ENCODE measurements at places on chromosomes 4 and X. TPM values are rescaled to one million over a fixed set of nuclear protein-coding genes. Genes with fewer than 3 reads are reported as not detected.
A peak's percentile ranks its signal among the peaks of the same experiment; 100 is the strongest.

GRCh38 chrX:106608016-106608415, 3.8 kb upstream of the RADX start:
- H3K4me3 ChIP-seq: no peak overlapping the region
- H3K27ac ChIP-seq: no peak overlapping the region
- peaks cover 7% of the 10 kb centered on the region for H3K4me1 ChIP-seq
- peaks cover 9% of the 10 kb centered on the region for H3K27me3 ChIP-seq

GRCh38 chr4:52643785-52644244, 15.3 kb downstream of the USP46 start:
- no peaks in the 10 kb centered on the region for H3K36me3 ChIP-seq
- H3K4me1 ChIP-seq: peaks cover 53% of the 10 kb centered on the region
- no peaks in the 10 kb centered on the region for H3K27me3 ChIP-seq
- H3K4me3 ChIP-seq: no peak overlapping the region

- H3K27me3 ChIP-seq: no peaks in the 10 kb centered on the region
- no peak overlapping the region for H3K4me3 ChIP-seq
- no peak for DNase-seq
- no peak overlapping the region for H3K27ac ChIP-seq
- H3K4me1 ChIP-seq: peaks cover 21% of the 10 kb centered on the region
Observed at GRCh38 chrX:120463241-120463640, 5.9 kb downstream of the LAMP2 start.

DNA sequence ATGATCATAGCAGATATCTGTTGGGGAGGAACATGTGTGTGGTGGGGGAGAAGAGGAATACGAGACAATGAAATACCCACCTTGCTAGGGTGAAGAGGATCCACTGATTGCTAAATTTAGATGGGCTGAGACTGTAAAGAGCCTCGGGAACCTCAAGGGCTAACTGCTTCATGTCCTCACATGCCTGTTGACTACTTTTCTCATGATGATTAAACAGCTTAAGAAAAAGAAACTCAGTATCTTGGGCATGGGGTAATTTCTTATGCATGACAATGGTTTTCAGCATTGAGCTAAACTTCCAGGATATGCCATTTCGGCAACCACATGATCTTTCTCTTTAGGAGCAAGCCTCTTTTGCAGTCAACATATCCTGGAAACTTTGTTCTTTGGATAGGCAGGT, 3.9 kb upstream of the LNX1 start:
- H3K36me3 ChIP-seq: no peaks in the 10 kb centered on the region
- no peak overlapping the region for H3K4me3 ChIP-seq
- DNase-seq: no peak
- H3K27me3 ChIP-seq: no peaks in the 10 kb centered on the region
- H3K27ac ChIP-seq: no peak overlapping the region

AFM gene
- not detected for total RNA-seq

DNA sequence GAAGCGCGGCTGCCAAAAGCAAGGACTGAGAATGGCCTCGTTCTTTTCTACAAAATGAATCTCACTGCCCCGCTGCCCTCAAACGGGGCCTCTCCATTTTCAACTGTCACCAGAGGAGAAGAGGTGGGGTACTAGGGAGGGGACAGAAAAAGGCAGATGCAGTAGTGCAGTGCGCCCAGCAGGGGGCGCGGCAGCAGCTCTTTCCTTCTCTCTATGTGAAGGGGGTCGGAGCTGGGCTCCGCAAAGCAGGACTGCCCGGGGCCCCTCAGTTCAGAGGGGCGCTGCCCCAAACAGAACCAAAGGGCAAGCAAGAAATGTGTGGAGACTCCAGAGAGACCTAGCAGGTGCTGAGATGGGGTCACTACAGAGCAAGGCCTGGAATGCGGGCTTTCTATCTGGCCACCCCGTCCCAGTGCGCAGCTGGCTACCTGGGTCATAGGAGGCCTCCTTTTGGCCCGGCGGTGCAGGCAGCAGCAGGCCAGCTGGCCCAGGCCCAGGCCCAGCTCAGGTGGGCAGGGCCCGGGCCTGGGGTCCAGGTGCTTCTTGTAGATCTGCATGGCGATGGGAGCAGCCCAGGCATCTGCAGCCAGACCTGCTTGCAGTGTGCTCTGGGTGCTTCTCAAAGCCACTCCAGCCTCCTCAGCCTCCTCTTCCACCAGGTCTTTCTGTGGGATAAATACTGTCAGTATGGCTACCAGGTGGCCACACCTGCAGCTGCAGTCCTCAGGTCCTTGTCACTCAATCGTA, 5.9 kb downstream of the IRAK1 start:
- peaks cover 7% of the 10 kb centered on the region for H3K4me1 ChIP-seq
- peaks cover 6% of the 10 kb centered on the region for H3K36me3 ChIP-seq
- no peak overlapping the region for H3K27ac ChIP-seq
- H3K27me3 ChIP-seq: no peaks in the 10 kb centered on the region
- no peak overlapping the region for H3K4me3 ChIP-seq

CDS1 gene
- 0.30 TPM for total RNA-seq

- no peaks in the 10 kb centered on the region for H3K36me3 ChIP-seq
- DNase-seq: no peak
- H3K27me3 ChIP-seq: no peaks in the 10 kb centered on the region
- H3K4me1 ChIP-seq: peaks cover 13% of the 10 kb centered on the region
Observed at GRCh38 chrX:123959281-123960063, 2.0 kb upstream of the STAG2 start.

TMPRSS11A gene
- not detected for total RNA-seq

DNA sequence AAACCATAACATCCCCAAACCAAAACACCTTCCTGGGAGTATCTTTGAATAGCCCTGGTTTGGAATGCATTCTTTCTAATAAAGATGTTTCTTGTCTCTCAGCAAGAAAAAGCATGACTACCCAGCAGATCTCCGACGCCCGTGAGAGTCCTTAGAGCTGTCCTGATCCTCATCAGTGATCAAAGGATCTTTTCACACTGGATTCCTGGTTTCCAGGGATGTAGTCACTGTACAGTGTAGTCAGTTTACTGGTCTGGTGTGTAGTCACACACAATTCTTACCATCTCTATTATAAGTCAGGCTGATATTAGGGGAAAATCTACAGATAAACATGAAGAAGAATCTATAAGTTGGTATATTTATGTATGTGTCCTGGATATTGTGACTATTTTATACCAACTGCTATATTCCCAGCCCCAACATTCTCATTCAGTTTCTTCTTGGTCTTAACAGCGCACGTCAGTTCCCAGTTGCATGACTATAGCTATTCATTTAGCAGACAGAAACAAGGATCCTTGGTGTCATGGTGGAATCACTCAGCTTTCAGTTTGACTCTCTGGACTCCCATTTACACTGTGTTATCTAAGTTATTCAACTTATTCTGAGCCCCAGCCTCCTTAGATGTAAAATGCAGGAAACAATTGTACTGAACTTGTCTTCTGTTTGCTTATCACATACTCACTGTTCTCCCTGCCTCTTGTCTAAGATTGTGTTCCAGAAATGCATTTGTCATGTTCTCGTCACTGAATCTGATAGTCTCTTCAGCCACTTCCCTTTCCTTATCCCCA, 68.3 kb downstream of the SLIT2 start:
- H3K4me3 ChIP-seq: no peak overlapping the region
- DNase-seq: no peak
- H3K4me1 ChIP-seq: peaks cover 33% of the 10 kb centered on the region
- no peaks in the 10 kb centered on the region for H3K36me3 ChIP-seq
- no peak overlapping the region for H3K27ac ChIP-seq

- no peak overlapping the region for H3K4me3 ChIP-seq
- H3K27me3 ChIP-seq: no peaks in the 10 kb centered on the region
- peaks cover 4% of the 10 kb centered on the region for H3K4me1 ChIP-seq
- H3K36me3 ChIP-seq: peaks cover 2% of the 10 kb centered on the region
- DNase-seq: no peak
Observed at GRCh38 chr4:2335729-2336101, 73.8 kb upstream of the MXD4 start.

GRCh38 chrX:7706032-7706431, 136.9 kb upstream of the VCX start:
- no peaks in the 10 kb centered on the region for H3K4me1 ChIP-seq
- H3K36me3 ChIP-seq: no peaks in the 10 kb centered on the region
- H3K27ac ChIP-seq: no peak overlapping the region
- DNase-seq: no peak
- H3K27me3 ChIP-seq: no peaks in the 10 kb centered on the region

DNA sequence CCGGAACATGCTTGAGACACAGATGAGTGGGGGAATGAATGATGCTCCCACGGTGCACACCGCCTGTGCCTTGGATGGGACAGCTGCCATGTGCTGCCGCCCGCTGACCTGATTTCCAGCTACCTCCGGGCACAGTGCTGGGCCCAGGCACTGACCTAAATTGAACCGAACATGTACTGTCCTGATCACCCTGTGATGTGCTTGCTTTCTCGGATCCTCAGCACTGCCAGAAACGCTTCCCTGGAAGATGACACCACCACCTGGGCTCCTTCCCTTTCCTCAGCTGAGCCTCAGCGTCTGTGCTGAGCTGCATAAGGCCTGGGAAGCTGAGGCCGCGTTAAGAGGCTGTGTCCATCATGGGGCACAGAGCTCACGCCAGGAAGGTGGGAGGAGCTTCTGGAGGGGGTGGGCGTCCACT, 39.3 kb upstream of the MXD4 start:
- peaks cover 8% of the 10 kb centered on the region for H3K36me3 ChIP-seq
- H3K27ac ChIP-seq: no peak overlapping the region
- H3K4me3 ChIP-seq: no peak overlapping the region

C1GALT1C1 gene
- 16.2 TPM for total RNA-seq

TCEAL9 gene
- 87.0 TPM for total RNA-seq

CENPC gene
- 11.0 TPM for total RNA-seq

DNA sequence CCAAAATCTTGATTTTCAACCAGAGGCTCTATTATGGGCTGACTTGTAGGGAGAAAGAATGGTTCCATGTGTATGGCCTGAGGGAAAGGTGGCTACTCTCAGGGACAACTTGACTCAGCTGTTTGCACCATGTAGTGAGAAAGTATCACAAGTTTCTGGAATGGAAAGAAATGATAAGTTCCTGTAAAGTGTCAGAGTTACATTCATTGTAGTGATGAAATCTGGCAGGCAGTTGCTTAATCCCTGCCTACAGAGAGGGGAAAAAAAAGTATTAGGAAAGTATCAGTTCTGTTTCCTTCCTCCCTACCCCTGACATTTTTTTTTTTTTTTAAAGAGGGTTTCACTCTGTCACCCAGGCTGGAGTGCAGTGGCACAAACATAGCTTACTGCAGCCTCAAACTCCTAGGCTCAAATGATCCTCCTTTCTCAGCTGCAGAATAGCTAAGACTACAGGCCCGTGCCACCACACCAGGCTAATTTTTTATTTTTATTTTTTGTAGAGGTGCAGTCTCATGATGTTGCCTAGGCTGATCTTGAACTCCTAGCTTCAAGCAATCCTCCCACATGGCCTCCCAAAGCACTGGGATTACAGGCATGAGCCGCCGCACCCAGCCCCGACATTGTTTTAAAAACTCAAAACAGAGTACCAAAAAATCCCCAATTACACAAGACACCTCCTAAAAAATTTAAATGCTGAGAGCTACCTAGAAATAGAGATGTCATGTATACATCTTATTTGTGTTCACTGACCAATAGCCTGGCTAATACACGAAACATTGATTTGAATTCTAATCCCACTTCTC, 4.8 kb upstream of the FBXL5 start:
- no peak overlapping the region for H3K4me3 ChIP-seq
- no peak for DNase-seq
- peaks cover 39% of the 10 kb centered on the region for H3K4me1 ChIP-seq
- H3K27me3 ChIP-seq: no peaks in the 10 kb centered on the region
- H3K36me3 ChIP-seq: no peaks in the 10 kb centered on the region

- H3K27ac ChIP-seq: peak overlapping the region; percentile 57
- no peaks in the 10 kb centered on the region for H3K36me3 ChIP-seq
- H3K4me3 ChIP-seq: no peak overlapping the region
- peaks cover 21% of the 10 kb centered on the region for H3K4me1 ChIP-seq
Observed at GRCh38 chr4:21811565-21811964, 137.0 kb downstream of the KCNIP4 start.

MYOZ2 gene
- total RNA-seq: 0.35 TPM

GRCh38 chr4:104022831-104023230, 303.0 kb upstream of the TACR3 start:
- H3K4me3 ChIP-seq: no peak overlapping the region
- DNase-seq: no peak
- H3K27me3 ChIP-seq: peaks cover 8% of the 10 kb centered on the region
- no peaks in the 10 kb centered on the region for H3K36me3 ChIP-seq

- H3K4me3 ChIP-seq: no peak overlapping the region
- no peaks in the 10 kb centered on the region for H3K36me3 ChIP-seq
- peaks cover 23% of the 10 kb centered on the region for H3K27me3 ChIP-seq
- no peaks in the 10 kb centered on the region for H3K4me1 ChIP-seq
Observed at GRCh38 chr4:46955601-46956000, 37.8 kb downstream of the GABRA4 start.

DNA sequence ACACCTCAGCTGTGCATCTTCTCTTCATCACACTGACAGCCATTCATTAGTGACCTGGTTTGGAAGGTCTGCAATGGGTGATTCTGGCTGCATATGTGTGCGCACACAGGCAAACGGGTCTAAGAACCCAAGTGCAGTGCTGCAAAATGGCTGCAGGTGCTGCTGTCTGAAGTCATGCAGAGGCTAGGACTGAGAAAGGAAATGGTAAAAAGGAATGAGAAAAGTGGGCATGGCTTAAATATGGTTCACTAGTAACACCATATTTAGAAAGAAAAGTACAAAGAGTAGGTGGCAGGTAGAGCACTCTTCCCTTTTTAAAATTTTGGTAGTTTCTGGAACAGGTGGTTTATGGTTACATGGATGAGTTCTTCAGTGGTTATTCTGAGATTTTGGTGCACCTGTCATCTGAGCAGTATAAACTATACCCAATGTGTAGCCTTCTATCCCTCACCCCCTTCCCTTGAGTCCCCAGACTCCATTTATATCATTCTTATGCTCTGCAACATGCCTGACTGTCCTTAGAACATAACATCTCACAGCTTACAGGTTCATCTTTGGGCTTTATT, 78.4 kb downstream of the CCNG2 start:
- no peak overlapping the region for H3K27ac ChIP-seq
- H3K27me3 ChIP-seq: peaks cover 49% of the 10 kb centered on the region
- H3K4me3 ChIP-seq: no peak overlapping the region
- H3K36me3 ChIP-seq: no peaks in the 10 kb centered on the region
- H3K4me1 ChIP-seq: no peaks in the 10 kb centered on the region

DNA sequence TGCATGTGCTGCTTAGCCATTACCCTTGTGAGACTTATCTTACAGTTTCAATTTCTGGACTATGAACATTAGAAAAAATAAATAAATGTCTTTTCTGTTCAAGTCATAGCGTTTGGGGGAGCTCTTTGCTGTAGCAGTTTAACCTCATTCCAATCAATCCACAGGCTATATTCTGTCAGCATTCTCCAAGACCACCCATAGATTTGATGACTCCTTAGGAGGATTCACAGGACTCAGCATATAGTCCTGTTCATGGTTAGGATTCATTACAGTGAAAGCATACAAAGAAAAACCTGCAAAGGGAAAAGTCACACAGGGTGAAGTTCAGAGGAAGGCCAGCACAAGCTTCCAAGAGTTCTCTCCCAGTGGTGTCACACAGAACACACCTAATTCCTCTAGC, 180.5 kb downstream of the ADAMTS3 start:
- H3K27me3 ChIP-seq: no peaks in the 10 kb centered on the region
- no peak overlapping the region for H3K27ac ChIP-seq
- DNase-seq: no peak
- H3K36me3 ChIP-seq: no peaks in the 10 kb centered on the region
- H3K4me3 ChIP-seq: no peak overlapping the region

All from chondrocyte (in vitro differentiated cells).